ENCODE measurements at places on chromosomes 13 and 19. TPM values are rescaled to one million over a fixed set of nuclear protein-coding genes. Genes with fewer than 3 reads are reported as not detected.

DNA sequence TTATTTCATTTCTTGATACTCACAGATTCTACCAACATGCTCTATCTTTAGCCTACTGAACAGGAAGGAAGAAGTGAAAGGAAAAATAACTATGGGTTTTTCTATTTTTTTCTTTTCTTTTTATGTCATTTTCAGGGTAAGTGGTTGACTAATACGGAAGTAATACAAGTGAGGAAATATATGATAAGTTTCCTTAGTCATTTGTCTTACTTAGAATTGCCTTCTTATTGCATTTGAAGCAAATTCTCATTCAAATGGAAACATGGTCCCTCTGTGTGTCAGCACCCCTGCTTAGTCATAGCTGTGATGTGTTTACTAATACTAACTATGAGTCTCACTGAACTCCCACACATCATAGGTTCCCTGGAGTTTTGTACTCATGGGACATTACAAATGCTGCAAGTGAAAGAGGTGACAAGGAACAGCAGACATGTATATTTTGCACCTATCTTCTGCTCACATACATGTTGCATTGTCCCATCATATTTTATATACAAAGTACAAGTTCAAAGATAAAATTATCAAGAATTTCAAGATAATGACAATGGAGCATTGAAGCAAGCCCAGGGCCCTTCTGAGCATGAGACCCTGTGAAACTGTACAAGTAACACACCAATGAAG is 60.1 kb downstream of the DCT start:
- no peaks in the 10 kb centered on the region for H3K36me3 ChIP-seq
- no peaks in the 10 kb centered on the region for H3K4me1 ChIP-seq
- H3K4me3 ChIP-seq: no peak overlapping the region

- peaks cover 3% of the 10 kb centered on the region for H3K4me1 ChIP-seq
- no peaks in the 10 kb centered on the region for H3K27me3 ChIP-seq
- H3K36me3 ChIP-seq: no peaks in the 10 kb centered on the region
- H3K27ac ChIP-seq: no peak overlapping the region
These were observed 32.2 kb downstream of the EFNB2 start for GRCh38 chr13:106503272-106503671.

GRCh38 chr13:114089751-114090400 is 42.5 kb downstream of the RASA3 start:
- no peaks in the 10 kb centered on the region for H3K4me1 ChIP-seq
- H3K36me3 ChIP-seq: peaks cover 2% of the 10 kb centered on the region
- no peaks in the 10 kb centered on the region for H3K27me3 ChIP-seq
- H3K4me3 ChIP-seq: no peak overlapping the region

DNA sequence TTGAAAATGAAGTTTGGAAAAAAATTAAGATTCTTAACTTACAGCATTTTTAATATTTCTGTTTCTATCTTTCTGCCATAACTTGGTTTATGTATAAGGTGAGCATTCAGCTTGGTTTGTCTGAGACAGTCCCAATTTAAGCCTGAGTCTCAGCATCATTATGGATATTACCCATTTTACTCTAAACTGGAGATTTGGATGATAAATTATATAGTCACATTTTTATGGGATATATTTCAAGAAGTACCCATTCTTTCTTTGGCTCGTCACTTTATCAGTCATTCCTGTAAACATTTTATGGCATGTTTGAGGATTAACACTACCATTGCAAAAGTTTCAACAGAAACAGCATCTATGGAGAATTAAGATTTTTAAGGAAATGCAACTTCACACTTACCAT is 1129.0 kb upstream of the PCDH9 start:
- no peak overlapping the region for H3K4me3 ChIP-seq
- H3K36me3 ChIP-seq: no peaks in the 10 kb centered on the region
- H3K4me1 ChIP-seq: no peaks in the 10 kb centered on the region
- no peak for DNase-seq
- no peak overlapping the region for H3K27ac ChIP-seq
- H3K27me3 ChIP-seq: no peaks in the 10 kb centered on the region

- H3K4me3 ChIP-seq: no peak overlapping the region
- peak; percentile 21 for DNase-seq
- H3K27me3 ChIP-seq: no peaks in the 10 kb centered on the region
- no peak overlapping the region for H3K27ac ChIP-seq
- no peaks in the 10 kb centered on the region for H3K36me3 ChIP-seq
These were observed 60.2 kb downstream of the THSD1 start for GRCh38 chr13:52345631-52346251.

- no peak overlapping the region for H3K27ac ChIP-seq
- no peak overlapping the region for H3K4me3 ChIP-seq
- DNase-seq: peak; percentile 11
- peaks cover 3% of the 10 kb centered on the region for H3K4me1 ChIP-seq
- H3K27me3 ChIP-seq: no peaks in the 10 kb centered on the region
- peaks cover 4% of the 10 kb centered on the region for H3K36me3 ChIP-seq
These were observed 41.9 kb downstream of the CERS4 start for GRCh38 chr19:8251025-8251472.

DNA sequence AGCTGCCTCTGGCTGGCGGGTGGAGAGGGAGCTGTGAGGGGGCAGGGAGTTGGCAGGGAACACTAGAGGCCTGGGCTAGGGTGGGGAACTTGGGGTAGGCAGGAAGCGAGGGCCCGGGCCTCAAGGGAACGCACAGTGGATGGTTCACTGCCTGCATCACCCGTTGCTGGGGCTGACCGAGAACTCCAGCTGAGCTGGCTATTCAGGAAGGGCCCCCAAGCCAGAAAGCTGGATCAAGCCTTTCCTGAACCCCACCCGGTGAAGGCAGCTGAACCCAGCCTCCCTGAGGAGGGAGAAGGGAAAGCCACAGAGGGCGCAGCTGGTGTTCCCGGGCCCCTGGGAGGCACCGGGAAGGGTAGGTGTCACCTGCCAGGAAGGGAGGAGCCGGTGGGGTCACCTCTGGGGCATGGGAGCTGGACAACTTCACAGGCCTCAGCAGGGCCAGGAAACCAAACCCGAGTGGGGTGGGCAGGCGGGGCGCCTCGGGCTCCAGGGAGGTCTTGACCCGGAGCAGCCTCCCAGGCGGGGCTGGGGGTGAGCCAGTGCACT is 13.9 kb downstream of the PALM start:
- H3K4me1 ChIP-seq: peaks cover 4% of the 10 kb centered on the region
- H3K36me3 ChIP-seq: peaks cover 12% of the 10 kb centered on the region
- DNase-seq: no peak
- peaks cover 2% of the 10 kb centered on the region for H3K27me3 ChIP-seq
- no peak overlapping the region for H3K27ac ChIP-seq

DNA sequence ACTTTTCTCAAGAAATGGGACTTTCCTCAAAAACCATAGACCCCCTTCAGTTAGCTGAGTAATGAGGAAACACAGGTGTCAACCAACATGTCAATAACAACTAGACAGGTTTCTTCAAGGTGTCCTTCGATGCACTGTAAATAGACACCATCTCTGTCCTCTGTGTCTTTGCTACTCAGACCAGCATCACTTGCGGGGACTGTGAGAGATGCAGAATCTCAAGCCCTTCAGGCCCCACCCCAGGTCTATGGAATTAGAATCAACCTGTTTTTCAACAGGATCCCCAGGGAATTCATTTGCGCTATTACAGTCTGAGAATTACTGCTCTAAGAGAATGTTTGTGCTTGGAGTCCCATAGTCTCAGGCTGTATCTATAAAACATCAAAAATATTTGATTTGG is 469.9 kb downstream of the COG6 start:
- H3K27ac ChIP-seq: no peak overlapping the region
- H3K36me3 ChIP-seq: no peaks in the 10 kb centered on the region
- H3K27me3 ChIP-seq: no peaks in the 10 kb centered on the region
- DNase-seq: no peak

- H3K36me3 ChIP-seq: no peaks in the 10 kb centered on the region
- H3K27me3 ChIP-seq: no peaks in the 10 kb centered on the region
- H3K4me3 ChIP-seq: no peak overlapping the region
- peaks cover 17% of the 10 kb centered on the region for H3K4me1 ChIP-seq
These were observed 33.6 kb upstream of the LPAR6 start for GRCh38 chr13:48446464-48446863.

GRCh38 chr13:28624707-28625432 is 34.1 kb upstream of the POMP start:
- no peak overlapping the region for H3K27ac ChIP-seq
- DNase-seq: no peak
- peaks cover 12% of the 10 kb centered on the region for H3K4me1 ChIP-seq
- no peak overlapping the region for H3K4me3 ChIP-seq
- H3K36me3 ChIP-seq: no peaks in the 10 kb centered on the region

GRCh38 chr13:42484386-42484785 is 89.6 kb upstream of the TNFSF11 start:
- no peak for DNase-seq
- H3K4me1 ChIP-seq: no peaks in the 10 kb centered on the region
- H3K36me3 ChIP-seq: no peaks in the 10 kb centered on the region
- no peak overlapping the region for H3K27ac ChIP-seq
- H3K4me3 ChIP-seq: no peak overlapping the region

- no peak overlapping the region for H3K4me3 ChIP-seq
- H3K36me3 ChIP-seq: no peaks in the 10 kb centered on the region
- H3K27ac ChIP-seq: no peak overlapping the region
These were observed 16.1 kb upstream of the TPP2 start for GRCh38 chr13:102580552-102581169.

GRCh38 chr19:4713384-4713951 is 10.2 kb downstream of the DPP9 start:
- no peaks in the 10 kb centered on the region for H3K27me3 ChIP-seq
- peak overlapping the region; percentile 77 for H3K27ac ChIP-seq
- H3K4me3 ChIP-seq: no peak overlapping the region
- peaks cover 74% of the 10 kb centered on the region for H3K36me3 ChIP-seq

GRCh38 chr13:114067381-114067885 is 65.0 kb downstream of the RASA3 start:
- H3K27ac ChIP-seq: peak overlapping the region; percentile 98
- H3K27me3 ChIP-seq: no peaks in the 10 kb centered on the region
- H3K4me1 ChIP-seq: peaks cover 54% of the 10 kb centered on the region
- H3K36me3 ChIP-seq: peaks cover 16% of the 10 kb centered on the region
- H3K4me3 ChIP-seq: no peak overlapping the region
- peak; percentile 68 for DNase-seq

- H3K4me3 ChIP-seq: no peak overlapping the region
- H3K27ac ChIP-seq: no peak overlapping the region
- no peaks in the 10 kb centered on the region for H3K27me3 ChIP-seq
- H3K4me1 ChIP-seq: no peaks in the 10 kb centered on the region
These were observed 16.4 kb downstream of the KLK2 start for GRCh38 chr19:50889638-50890037.

- peaks cover 7% of the 10 kb centered on the region for H3K4me1 ChIP-seq
- H3K27ac ChIP-seq: peak overlapping the region; percentile 83
- H3K36me3 ChIP-seq: peaks cover 13% of the 10 kb centered on the region
- no peak for DNase-seq
These were observed 1.7 kb upstream of the PNKP start for GRCh38 chr19:49869009-49869483.

- H3K27me3 ChIP-seq: no peaks in the 10 kb centered on the region
- H3K36me3 ChIP-seq: no peaks in the 10 kb centered on the region
- no peak for DNase-seq
- H3K27ac ChIP-seq: no peak overlapping the region
These were observed 29.3 kb upstream of the GRTP1 start for GRCh38 chr13:113393226-113393562.

GRCh38 chr13:32588736-32589135 is 2.5 kb downstream of the PDS5B start:
- peak overlapping the region; percentile 43 for H3K4me3 ChIP-seq
- H3K36me3 ChIP-seq: no peaks in the 10 kb centered on the region
- peaks cover 6% of the 10 kb centered on the region for H3K4me1 ChIP-seq
- H3K27me3 ChIP-seq: no peaks in the 10 kb centered on the region
- H3K27ac ChIP-seq: no peak overlapping the region

GRCh38 chr19:35363001-35363590 is 4.8 kb downstream of the FFAR3 start:
- no peaks in the 10 kb centered on the region for H3K4me1 ChIP-seq
- H3K4me3 ChIP-seq: no peak overlapping the region
- peaks cover 8% of the 10 kb centered on the region for H3K27me3 ChIP-seq
- no peak overlapping the region for H3K27ac ChIP-seq
- no peak for DNase-seq
- no peaks in the 10 kb centered on the region for H3K36me3 ChIP-seq

GRCh38 chr19:15587663-15588062 is 27.4 kb upstream of the CYP4F8 start:
- no peaks in the 10 kb centered on the region for H3K4me1 ChIP-seq
- H3K27ac ChIP-seq: no peak overlapping the region
- no peak for DNase-seq
- no peak overlapping the region for H3K4me3 ChIP-seq
- no peaks in the 10 kb centered on the region for H3K36me3 ChIP-seq
- H3K27me3 ChIP-seq: no peaks in the 10 kb centered on the region

- H3K27ac ChIP-seq: peak overlapping the region; percentile 83
- DNase-seq: no peak
- peak overlapping the region; percentile 89 for H3K4me3 ChIP-seq
These were observed 498 bp upstream of the RBM26 start for GRCh38 chr13:79406597-79406908.

GRCh38 chr19:1170938-1171754 is 2.9 kb downstream of the SBNO2 start:
- no peak for DNase-seq
- no peak overlapping the region for H3K4me3 ChIP-seq
- peaks cover 37% of the 10 kb centered on the region for H3K4me1 ChIP-seq
- peaks cover 14% of the 10 kb centered on the region for H3K36me3 ChIP-seq

GRCh38 chr19:611481-611868 is 21.8 kb downstream of the HCN2 start:
- H3K4me3 ChIP-seq: no peak overlapping the region
- peaks cover 10% of the 10 kb centered on the region for H3K4me1 ChIP-seq
- DNase-seq: peak; percentile 96
- no peaks in the 10 kb centered on the region for H3K27me3 ChIP-seq

DNA sequence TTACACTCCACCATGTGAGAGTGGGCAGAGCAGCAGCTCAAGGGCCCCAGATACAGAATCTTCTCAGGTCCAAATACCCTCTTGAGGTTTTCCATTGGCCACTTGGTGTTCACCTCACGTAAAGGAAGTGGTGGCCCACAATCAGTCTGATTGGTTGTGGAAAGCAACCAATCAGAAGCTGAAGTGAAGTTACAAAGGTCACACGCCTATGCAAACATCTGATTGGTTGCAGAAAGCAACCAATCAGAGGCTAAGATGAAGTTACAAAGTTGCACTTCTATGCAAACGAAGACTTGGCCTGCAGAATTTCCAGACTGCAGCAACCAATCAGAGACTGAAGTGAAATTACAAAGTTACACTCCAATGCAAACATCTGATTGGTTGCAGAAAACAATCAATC is 14.3 kb upstream of the TM9SF2 start:
- H3K4me1 ChIP-seq: 0 out of 2 replicates have a peak, but pooled peaks cover 1% of the 10 kb centered on the region
- H3K36me3 ChIP-seq: no peaks in the 10 kb centered on the region
- no peak overlapping the region for H3K4me3 ChIP-seq
- no peak overlapping the region for H3K27ac ChIP-seq
- peaks cover 25% of the 10 kb centered on the region for H3K27me3 ChIP-seq

GRCh38 chr13:57857945-57858344 is 226.4 kb downstream of the PCDH17 start:
- no peak overlapping the region for H3K27ac ChIP-seq
- H3K27me3 ChIP-seq: no peaks in the 10 kb centered on the region
- H3K4me1 ChIP-seq: no peaks in the 10 kb centered on the region
- no peaks in the 10 kb centered on the region for H3K36me3 ChIP-seq

Gene ALDH16A1
- 11.4 TPM for total RNA-seq

Gene FXYD3
- total RNA-seq: not detected

Gene ITM2B
- 51.1 TPM for total RNA-seq

Gene TMIGD2
- total RNA-seq: not detected

Gene GAS6
- total RNA-seq: 220 TPM

Gene ZNF430
- total RNA-seq: 7.2 TPM

Gene CYP2A7
- not detected for total RNA-seq

Gene PRX
- 0.90 TPM for total RNA-seq

Gene C2CD4C
- total RNA-seq: under 0.01 TPM

Gene KLC3
- 0.18 TPM for total RNA-seq

Measured in IMR-90 (cell line).